Fibroblast of the conjunctiva (primary cell): ENCODE measurements at places on chromosomes 1 and 21.
A peak's percentile ranks its signal among the peaks of the same experiment; 100 is the strongest.

DNA sequence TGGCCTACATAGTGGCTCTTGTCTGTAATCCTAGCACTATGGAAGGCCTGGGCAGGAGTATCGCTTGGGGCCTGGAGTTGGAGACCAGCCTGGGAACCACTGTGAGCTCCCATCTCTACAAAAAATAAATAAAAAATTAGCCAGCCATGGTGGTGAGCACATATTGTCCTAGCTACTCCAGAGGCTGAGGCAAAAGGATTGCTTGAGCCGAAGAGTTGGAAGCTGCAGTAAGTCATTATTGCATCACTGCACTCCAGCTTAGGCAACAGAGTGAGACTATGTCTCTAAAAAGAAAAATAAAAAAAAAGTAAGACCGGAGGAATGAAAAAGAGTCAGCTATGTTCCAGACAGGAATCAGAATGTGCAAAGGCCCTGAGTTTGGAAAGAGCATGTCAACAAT lies 115.3 kb downstream of the CYYR1 start:
- no peak for DNase-seq

- DNase-seq: no peak
Observed at GRCh38 chr1:173082913-173083312, 32.2 kb upstream of the TNFSF18 start.

DNA sequence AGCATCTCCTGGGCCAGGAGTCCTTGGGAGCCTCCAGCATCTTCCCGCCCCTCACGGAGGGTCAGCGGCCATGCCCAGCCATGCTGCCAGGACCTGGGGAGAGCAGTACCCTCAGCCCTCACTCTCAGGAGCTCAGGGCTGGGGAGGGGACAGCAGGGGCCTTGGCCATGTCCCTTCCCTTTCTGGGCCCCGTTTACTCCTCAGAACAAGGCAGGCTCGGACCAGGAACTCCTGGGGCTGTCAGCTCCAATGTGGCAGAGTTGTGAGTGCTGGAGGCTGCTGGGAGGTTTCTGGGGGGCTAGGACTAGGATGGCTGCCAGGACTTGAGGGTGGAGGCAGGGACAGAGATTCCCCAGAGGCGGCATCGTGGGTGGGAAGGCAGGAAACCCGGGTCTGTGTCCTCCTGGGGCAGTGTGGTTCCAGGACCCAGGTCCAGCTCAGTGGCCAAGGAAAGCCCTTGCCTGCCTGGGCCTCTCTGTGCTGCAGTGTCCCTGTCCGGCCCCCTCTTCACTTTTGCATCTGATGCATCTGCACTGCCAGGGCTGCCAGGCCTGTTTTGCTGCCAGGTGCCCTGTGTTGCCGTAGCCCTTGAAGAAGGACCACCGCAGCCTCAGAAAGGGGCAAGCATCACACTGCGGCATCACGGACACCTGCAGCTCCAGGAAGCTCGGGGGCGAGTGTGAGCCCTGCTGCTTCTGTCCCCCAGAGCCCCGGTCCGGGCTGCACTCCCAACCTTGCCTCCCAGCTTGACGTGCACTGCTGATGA lies 223.9 kb downstream of the CAMTA1 start:
- DNase-seq: no peak

DNA sequence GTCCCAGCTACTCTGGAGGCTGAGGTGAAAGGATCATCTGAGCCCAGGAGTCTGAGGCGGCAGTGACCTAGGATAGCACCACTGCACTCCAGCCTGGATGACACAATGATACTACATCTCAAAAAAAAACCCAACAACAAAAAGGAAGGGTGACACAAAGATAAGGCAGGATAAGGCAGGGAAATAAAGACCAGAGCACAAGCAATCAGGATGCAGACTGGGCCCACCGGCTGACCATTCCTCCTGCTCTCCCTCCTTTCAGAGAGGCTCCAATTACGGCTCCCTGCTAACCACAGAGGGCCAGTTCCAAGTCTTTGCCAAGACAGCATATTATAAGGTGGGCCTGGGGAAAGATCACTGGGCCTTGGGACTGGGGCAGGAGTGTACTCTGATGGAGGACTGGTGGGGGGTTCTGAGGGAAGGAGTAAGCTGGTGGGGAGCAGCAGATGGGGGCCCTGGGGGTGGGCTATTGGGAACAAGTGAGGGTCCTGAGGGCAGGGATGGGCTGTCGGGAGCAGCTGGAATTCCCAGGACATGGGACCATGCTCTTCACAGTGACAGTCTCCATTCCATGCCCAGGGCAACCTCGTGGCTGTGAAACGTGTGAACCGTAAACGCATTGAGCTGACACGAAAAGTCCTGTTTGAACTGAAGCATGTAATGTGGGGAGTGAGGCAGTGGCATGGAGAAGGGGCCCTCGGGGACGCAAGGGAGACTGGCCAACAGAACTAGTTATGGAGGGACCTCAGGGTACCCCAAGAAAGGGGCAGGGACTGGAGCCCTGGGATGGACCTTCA lies 7.3 kb downstream of the NPR1 start:
- DNase-seq: no peak

DNA sequence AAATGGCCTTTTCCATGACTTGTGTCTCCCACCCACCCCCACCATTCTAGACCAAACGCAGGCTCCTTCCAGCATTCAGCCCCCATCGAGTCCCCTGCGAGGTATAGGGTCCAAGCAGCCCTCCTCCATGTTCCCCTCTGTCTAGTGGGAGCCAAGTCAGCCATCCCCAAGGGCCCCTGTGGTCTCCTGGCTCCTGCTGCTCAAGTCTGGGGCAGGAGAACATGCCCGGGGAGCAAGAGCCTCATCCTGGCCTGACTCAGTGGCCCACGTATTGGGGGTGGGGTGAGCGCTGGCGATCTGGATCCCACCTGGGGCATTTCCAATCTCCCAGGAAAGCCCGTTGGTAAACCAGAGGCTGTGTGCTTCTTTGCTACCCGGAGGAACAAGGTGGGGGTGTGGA lies 4.1 kb upstream of the PRDM16 start:
- no peak for DNase-seq

DNA sequence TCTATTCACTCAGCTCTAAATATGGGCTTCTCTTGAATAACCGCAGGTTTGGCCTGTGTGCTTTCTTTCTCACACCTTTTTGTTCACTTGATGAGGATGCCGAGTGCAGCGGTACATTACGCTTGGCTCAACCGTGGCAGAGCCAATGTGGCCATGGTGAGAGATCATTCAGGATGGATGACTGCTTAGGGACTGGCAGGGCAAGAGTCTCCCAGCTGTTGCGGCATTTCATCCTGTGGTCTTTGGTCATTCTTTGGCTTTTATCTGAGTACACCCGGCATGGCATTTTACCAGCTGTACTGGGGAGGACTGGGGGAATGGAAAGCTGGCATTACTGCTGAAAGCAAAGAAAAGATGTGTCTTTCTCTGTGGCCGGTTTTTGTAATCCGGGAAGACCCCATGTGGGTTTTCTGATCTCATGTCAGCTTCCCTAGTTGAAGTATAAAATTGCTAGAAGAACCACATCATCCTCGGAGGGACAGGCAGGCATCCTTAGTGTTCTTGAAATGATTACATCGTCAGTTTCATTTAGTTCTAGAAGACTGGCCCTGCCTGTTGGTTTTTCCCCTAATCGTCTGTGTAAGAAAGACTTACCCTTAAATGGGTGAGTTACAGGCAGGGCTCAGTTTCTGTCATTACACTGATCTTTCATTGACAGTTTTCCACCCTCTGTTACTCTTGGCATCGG lies 15.1 kb downstream of the PCP4 start:
- DNase-seq: no peak

DNA sequence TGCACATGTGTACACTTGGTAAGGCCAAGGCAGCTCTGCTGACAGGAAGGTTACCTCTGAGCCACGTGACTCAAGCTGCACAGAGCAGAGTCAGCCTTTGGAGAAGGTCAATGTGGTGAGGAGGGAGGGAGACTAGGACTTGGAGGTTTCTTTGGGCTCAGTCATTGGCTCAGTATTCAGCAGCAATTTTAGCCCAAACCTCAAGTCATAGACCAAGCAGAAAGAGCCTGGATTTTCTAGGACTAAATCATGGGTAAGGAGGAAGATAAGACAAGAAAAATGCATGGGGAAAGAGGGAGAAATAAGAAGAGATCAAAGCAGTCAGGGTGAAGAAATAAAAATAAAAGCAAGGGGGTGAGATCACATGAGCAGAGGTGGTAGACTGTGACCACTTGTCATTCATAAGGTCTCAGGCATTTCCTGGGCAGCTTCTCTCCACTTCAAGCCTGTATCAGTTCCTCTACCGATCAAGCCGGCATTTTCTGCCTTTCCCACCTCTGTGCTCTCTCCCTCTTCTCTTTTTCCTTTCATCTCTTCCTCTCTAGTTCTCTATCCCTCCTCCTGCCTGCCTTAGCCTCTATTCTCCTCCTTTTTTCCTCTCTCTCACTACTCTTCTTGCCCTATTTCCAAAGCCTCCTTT lies 51.7 kb upstream of the DUSP10 start:
- no peak for DNase-seq

DNA sequence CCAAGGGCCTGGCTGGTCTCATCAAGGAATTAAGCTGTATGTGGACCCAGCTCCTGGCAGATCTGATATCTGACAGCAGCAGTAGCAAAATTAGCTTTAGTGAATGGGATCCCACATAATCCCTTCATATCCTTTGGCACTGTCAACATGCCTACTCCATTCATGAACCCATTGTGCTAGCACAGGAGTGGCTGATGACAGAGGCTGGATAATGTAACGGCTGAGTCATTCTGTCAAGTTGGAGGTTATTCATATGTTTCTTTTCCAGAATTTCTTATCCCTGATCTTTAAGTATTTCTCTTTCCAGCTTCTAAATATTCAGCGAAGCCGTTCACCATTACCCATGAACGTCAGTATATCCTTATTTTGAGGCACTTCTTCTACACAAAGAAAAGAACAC lies 84.3 kb downstream of the EXTL2 start:
- no peak for DNase-seq

DNA sequence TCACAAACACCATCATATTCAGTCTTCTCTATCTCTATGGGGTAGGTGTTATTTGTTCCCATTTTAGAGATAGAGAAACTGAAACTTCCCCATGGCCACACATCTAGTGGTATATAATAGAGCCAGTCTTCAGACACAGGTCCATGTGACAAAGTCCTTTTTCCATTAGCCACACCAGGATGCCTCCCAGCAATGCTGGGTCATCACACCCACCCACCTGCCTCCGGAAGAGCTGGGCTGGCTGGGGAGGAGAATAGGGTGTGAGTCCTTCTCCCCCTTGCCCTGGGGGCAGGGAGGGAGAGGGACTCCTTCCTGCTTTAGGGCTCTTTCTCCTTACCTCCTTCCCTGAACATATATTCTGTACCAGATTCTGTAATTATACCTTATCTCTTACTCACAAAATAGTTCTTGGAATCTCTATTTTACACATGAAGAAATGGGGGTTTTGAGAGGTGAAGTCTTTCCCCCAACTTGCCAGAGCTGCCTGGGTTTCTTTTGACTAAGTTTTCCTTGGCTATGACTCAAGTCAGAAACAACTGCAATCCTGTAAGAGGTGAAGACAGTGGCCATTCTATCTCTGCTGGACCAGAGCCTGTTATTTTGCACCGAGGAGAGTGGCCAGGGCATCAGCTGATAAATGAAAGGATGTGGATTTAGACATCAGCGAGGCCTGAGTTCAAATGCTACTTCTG lies 30.0 kb downstream of the SOX13 start:
- no peak for DNase-seq

GRCh38 chr1:170967042-170967910 lies 31.9 kb downstream of the MROH9 start:
- peak; percentile 39 for DNase-seq

DNA sequence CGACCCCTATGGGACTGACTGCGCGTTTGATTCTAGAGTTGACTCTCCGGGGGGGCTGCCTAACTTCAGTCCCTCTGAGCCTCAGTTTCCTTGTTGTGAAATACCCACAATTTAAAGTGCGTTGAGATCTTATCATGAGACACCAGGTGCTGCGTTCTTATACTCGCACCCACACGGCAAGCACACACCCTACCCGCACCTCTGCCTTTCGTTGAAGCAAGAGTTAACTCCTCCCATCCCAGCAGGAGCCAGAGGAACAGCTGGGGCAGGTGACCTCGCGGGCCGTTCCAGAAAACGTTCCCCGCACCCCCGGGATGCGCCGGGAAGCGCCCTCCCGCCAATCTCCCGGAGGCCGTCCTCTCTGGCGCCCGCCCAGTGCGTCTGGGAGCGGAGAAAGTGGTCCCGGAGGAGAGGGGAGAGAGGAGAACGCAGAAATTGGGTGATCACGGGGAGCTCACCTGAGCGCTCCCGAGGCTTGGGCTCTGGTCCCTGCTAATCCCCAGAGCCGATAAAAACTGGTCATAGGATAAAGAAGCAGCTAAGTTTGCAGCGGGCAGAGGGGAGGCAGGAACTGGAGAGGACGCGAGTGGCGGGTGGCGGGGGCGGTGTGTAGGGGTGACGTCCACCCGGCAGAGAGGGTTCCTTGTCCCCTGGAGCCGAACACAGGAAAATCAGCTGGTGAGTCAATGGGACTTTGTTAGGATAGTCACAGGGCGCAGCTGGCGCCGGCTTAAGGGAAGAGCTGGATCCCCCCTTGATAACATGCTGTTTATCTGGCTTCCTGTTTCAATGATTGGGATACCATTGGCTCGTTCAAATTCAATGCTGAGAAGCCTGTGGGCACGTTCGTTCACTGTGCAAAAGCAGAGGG lies 869 bp downstream of the NAV1 start:
- DNase-seq: no peak

DNA sequence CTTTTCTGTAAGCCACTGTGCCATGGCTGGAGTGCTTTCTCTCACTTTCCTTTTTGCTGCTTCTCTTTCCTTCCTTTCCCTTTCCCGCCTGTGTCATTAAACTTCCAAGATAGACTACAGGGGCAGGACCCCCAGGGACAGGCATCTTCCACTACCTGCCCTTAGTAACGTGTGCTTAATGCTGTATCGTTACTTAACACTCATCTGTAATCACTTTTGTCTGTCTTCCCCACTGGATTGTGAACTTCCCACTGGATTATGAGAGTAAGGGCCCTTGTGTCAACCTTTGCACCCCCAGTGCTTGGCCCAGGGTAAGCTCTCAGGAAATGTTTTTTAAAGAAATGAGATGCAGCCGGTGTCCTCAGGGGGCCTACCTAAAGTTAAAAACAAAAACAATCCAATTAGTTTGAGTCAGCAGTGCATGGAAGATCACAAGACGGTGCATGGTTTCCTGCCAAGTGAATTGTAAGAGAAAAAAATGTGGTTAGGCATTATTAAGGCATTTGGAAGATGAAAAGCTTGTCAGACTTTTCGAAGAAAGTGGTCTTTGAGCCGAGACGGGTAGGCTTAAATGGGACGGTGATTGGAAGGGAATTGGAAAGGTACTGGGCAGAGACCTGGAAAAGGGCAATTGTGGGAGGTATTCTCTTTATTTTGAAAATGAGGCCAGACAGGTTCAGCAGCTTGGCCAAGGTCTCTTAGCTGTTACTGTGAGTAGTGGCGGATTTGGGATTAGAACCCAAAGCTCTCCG lies 958 bp downstream of the LYPLAL1 start:
- peak; percentile 83 for DNase-seq
